ENCODE measurements at places on chromosomes 3 and 15. TPM values are rescaled to one million over a fixed set of nuclear protein-coding genes. Genes with fewer than 3 reads are reported as not detected.

TICRR gene
- total RNA-seq = 0.04 TPM

CAV3 gene
- total RNA-seq = 36.4 TPM

CASR gene
- not detected for total RNA-seq

HESX1 gene
- total RNA-seq = 0.46 TPM

ACVR2B gene
- total RNA-seq = 5.3 TPM

LXN gene
- total RNA-seq = 6.7 TPM

DPPA2 gene
- not detected for total RNA-seq

CKMT1A gene
- total RNA-seq = not detected

CPLX3 gene
- not detected for total RNA-seq

ABHD10 gene
- total RNA-seq = 17.1 TPM

GASK1A gene
- total RNA-seq = 3.2 TPM

XIRP1 gene
- total RNA-seq = 601 TPM

PXYLP1 gene
- 6.8 TPM for total RNA-seq

CDCP1 gene
- 0.47 TPM for total RNA-seq

CRYBG3 gene
- 10.1 TPM for total RNA-seq

- no peak overlapping the region for H3K27ac ChIP-seq
- peaks cover 21% of the 10 kb centered on the region for H3K4me1 ChIP-seq
- H3K27me3 ChIP-seq = no peaks in the 10 kb centered on the region
- peaks cover 12% of the 10 kb centered on the region for H3K36me3 ChIP-seq
- no peak for DNase-seq
Observed at GRCh38 chr15:75025107-75025506, 1.7 kb downstream of the PPCDC start.

DNA sequence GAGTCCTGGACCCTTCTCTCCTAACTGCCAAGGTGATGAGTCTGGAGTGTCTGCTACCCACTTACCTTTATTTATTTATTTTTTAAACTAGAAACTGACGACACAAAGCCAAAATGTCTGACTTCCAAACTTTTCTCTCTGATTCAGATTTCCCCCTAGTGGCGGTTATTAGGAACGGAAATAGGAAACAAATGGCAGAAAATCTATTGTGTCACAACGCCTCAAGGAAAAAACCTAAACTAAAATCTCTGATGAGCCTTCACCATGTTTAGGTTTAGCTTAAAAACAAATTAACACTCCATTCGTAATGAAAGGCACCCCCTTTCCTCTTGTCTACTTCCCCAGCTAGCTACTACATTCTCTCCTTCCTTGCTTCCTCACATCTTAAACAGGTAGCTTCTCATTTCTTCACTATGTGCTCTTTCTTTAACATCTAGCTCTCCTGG lies 94.0 kb upstream of the MEX3B start:
- H3K27me3 ChIP-seq = no peaks in the 10 kb centered on the region
- H3K4me3 ChIP-seq = no peak overlapping the region
- H3K36me3 ChIP-seq = no peaks in the 10 kb centered on the region
- H3K27ac ChIP-seq = no peak overlapping the region
- DNase-seq = no peak

- H3K4me3 ChIP-seq = peak overlapping the region; percentile 87
- DNase-seq = peak; percentile 37
- peak overlapping the region; percentile 73 for H3K27ac ChIP-seq
- no peaks in the 10 kb centered on the region for H3K27me3 ChIP-seq
Observed at GRCh38 chr15:64045774-64046420, 388 bp downstream of the DAPK2 start.

GRCh38 chr3:9397906-9398699 lies 688 bp downstream of the SETD5 start:
- peak; percentile 70 for DNase-seq
- H3K27ac ChIP-seq = peak overlapping the region; percentile 100
- peak overlapping the region; percentile 96 for H3K4me3 ChIP-seq
- H3K4me1 ChIP-seq = peaks cover 64% of the 10 kb centered on the region

DNA sequence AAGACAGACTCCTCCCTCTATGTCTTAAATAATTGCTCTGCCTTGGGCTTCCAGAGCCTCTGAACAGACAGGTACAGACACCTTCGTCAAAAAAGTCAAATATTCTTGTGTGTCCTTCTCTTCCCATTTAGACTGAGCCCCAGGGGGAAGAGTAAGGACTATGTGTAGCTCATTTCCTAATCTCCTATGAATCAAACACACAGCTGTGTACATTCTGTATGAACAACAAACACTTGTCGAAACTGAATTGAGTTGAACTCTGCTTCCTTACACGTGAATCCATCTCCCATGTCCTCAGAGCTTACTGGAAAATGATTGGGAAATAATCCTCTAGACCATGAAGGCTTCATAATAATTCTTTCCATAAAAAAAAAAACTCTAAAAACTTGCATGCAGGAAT lies 80.8 kb downstream of the MOBP start:
- H3K36me3 ChIP-seq = no peaks in the 10 kb centered on the region
- no peaks in the 10 kb centered on the region for H3K27me3 ChIP-seq
- H3K27ac ChIP-seq = no peak overlapping the region
- no peak for DNase-seq
- no peaks in the 10 kb centered on the region for H3K4me1 ChIP-seq

DNA sequence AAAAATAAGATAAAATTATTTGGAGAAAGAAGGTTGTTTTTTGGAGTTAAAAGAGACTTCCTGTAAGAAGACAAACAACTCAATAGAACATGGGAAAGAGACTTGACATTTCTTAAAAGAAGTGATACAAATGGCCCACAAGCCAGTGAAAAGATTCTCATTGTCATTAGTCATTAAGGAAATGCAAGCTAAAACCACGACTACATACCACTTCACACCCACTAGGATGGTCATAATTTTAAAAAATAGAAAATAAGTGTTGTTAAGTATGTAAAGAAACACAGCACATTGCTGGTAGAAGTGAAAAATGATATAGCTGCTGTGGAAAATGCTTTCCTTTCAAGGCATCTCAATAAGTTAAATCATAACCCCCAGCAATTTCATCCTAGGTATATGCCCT lies 44.4 kb upstream of the GK5 start:
- H3K27me3 ChIP-seq = no peaks in the 10 kb centered on the region
- H3K36me3 ChIP-seq = no peaks in the 10 kb centered on the region
- H3K4me1 ChIP-seq = no peaks in the 10 kb centered on the region
- DNase-seq = no peak

DNA sequence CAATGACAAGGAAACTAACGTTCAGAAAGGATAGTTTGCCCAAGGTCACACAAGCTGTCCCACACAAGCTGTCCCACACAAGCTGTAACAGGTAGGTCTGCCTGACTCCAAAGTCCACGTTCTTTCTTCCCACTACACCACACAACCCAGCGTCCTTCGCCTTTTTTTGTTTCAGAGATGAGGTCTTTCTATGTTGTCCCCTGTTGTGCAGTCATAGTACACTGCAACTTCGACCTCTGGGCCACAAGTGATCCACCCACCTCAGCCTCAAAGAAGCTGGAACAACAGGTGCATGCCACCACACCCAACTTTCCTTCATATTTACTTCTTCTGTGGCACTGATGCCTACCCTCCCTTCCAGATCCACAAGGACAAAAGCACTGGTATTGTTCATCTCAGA lies 21.4 kb downstream of the MB21D2 start:
- H3K4me3 ChIP-seq = no peak overlapping the region
- no peak for DNase-seq
- no peaks in the 10 kb centered on the region for H3K27me3 ChIP-seq
- no peaks in the 10 kb centered on the region for H3K36me3 ChIP-seq
- no peak overlapping the region for H3K27ac ChIP-seq
- no peaks in the 10 kb centered on the region for H3K4me1 ChIP-seq

- no peaks in the 10 kb centered on the region for H3K27me3 ChIP-seq
- H3K4me1 ChIP-seq = peaks cover 6% of the 10 kb centered on the region
- H3K27ac ChIP-seq = no peak overlapping the region
- H3K4me3 ChIP-seq = no peak overlapping the region
- no peak for DNase-seq
- no peaks in the 10 kb centered on the region for H3K36me3 ChIP-seq
Observed at GRCh38 chr3:11436775-11437174, 164.6 kb downstream of the ATG7 start.

GRCh38 chr3:71554649-71555048 lies 28.9 kb downstream of the FOXP1 start:
- H3K36me3 ChIP-seq = no peaks in the 10 kb centered on the region
- no peak overlapping the region for H3K4me3 ChIP-seq
- no peak for DNase-seq
- H3K4me1 ChIP-seq = no peaks in the 10 kb centered on the region

GRCh38 chr15:82303956-82304777 lies 41.5 kb downstream of the SAXO2 start:
- DNase-seq = no peak
- no peaks in the 10 kb centered on the region for H3K27me3 ChIP-seq

DNA sequence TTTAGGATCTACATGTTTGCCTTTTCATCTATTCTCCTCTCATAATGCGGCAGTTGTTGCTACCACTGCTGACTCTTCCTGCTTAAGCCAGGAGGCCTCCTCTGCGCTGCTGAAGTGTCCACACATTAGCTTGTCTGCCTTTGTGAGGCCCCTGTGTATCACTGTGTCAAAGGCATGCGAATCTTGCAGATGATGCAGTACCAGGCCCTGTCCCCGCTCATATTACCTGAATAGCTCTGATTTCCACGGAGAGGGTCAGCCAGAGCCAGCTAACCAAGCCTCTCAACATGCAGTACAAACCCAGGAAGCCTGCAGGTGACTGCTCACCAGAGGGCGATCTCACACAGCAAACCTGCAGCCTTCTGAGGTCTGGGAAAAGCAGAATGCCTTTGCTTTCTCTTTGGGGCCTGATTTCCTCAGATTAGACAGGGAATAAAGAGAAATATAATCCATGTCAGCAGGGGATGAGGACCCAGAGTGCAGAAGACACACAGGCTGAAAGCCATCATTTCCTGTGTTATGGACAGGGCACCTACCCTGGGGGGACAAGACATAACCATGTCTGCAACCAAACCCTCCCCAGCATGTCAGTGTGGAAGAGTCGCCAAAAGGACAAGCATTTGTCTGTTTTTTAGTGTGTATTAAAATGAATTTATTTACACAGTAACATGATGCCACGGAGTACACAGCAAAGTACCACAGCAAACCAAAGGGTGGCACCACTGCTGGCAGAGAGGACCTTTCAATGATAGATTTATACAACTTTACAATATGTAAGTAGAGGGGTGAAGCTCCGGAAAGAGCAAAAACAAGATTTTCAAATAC lies 36.8 kb upstream of the TSPAN3 start:
- peak; percentile 47 for DNase-seq
- no peaks in the 10 kb centered on the region for H3K27me3 ChIP-seq
- no peaks in the 10 kb centered on the region for H3K36me3 ChIP-seq
- no peak overlapping the region for H3K4me3 ChIP-seq
- H3K4me1 ChIP-seq = peaks cover 22% of the 10 kb centered on the region

GRCh38 chr15:40441565-40442531 lies 1.1 kb downstream of the BAHD1 start:
- peaks cover 5% of the 10 kb centered on the region for H3K27me3 ChIP-seq
- no peak for DNase-seq
- peak overlapping the region; percentile 76 for H3K27ac ChIP-seq
- H3K4me1 ChIP-seq = peaks cover 21% of the 10 kb centered on the region

DNA sequence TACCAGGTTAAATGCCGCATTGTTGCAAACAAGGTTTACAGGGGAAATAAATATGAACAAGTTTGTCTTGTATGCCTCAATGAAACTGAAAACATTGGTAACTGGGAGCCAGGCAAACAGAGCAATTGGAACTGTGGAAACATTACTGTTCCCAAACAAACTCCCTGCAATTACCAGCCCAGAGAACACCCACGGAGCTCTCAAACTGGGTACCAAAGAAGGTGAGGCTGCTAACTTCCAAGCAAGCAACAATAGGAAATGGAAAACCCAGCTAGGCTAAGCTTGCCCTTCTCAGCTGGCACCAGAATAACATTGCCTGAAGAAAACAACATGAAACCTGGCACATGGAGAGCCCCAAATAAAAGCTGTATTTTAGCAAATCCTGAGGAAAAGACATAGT lies 218.9 kb upstream of the THRB start:
- no peaks in the 10 kb centered on the region for H3K36me3 ChIP-seq
- no peak overlapping the region for H3K4me3 ChIP-seq
- no peak for DNase-seq
- peaks cover 4% of the 10 kb centered on the region for H3K4me1 ChIP-seq
- no peaks in the 10 kb centered on the region for H3K27me3 ChIP-seq

DNA sequence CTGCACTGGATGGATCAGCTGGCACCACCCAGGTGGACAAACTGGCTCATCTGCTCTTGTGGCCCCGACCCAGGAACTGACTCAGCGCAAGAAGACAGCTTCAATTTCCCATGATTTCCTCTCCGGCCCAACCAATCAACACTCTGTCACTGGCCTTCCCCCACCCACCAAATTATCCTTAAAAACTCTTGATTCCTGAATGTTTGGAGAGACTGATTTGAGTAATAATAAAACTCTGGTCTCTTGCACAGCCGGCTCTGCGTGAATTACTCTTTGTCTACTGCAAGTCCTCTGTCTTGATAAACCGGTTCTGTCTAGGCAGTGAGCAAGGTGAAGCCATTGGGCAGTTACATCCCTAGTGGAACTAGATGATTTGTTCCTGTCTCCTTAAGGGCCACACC lies 16.1 kb downstream of the BDH1 start:
- H3K27ac ChIP-seq = no peak overlapping the region
- H3K36me3 ChIP-seq = no peaks in the 10 kb centered on the region
- no peaks in the 10 kb centered on the region for H3K27me3 ChIP-seq
- no peak for DNase-seq
- H3K4me1 ChIP-seq = no peaks in the 10 kb centered on the region

GRCh38 chr3:52144796-52145735 lies 9.2 kb downstream of the POC1A start:
- H3K36me3 ChIP-seq = no peaks in the 10 kb centered on the region
- H3K27me3 ChIP-seq = no peaks in the 10 kb centered on the region
- peak; percentile 34 for DNase-seq

- no peaks in the 10 kb centered on the region for H3K27me3 ChIP-seq
- H3K4me1 ChIP-seq = no peaks in the 10 kb centered on the region
- no peak overlapping the region for H3K27ac ChIP-seq
- H3K36me3 ChIP-seq = no peaks in the 10 kb centered on the region
Observed at GRCh38 chr15:37015035-37015434, 85.3 kb downstream of the MEIS2 start.

DNA sequence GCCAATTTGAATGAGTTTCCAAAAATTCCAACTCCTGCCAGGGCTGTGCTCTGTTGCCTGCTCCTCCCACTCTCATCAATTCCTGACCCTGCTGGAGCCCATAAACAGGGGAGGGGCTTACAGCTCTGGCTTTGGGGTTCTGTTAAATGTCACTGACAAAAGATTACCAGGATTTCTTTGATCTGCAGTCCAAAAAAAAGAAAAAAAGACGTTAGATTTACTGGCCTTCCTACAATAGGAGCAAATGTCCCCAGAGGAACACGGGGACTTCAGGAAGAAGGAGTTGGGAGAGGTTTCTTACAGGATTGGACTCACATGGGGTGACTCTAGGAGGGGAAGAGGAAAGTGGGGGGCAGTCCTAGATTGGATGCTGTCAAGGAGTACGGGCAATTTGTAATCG lies 84.3 kb upstream of the RNF7 start:
- H3K36me3 ChIP-seq = no peaks in the 10 kb centered on the region
- H3K4me3 ChIP-seq = no peak overlapping the region
- H3K27me3 ChIP-seq = peaks cover 18% of the 10 kb centered on the region

- H3K4me3 ChIP-seq = no peak overlapping the region
- no peak overlapping the region for H3K27ac ChIP-seq
Observed at GRCh38 chr3:77325702-77326101, 285.8 kb downstream of the ROBO2 start.

- no peaks in the 10 kb centered on the region for H3K27me3 ChIP-seq
- no peak for DNase-seq
- H3K4me1 ChIP-seq = peaks cover 28% of the 10 kb centered on the region
- H3K27ac ChIP-seq = no peak overlapping the region
- H3K4me3 ChIP-seq = no peak overlapping the region
Observed at GRCh38 chr3:195352895-195353488, 82.0 kb upstream of the XXYLT1 start.
